Non-pigmented ciliary epithelial cell (primary cell): ENCODE measurements at places on chromosomes 4 and X.

- DNase-seq, result no peak
These were observed 677 bp upstream of the CENPC start for GRCh38 chr4:67546004-67546356.

- no peak for DNase-seq
These were observed 55.4 kb upstream of the RASGEF1B start for GRCh38 chr4:81527115-81527514.

- DNase-seq, result no peak
These were observed 104.5 kb downstream of the UBE2NL start for GRCh38 chrX:143988356-143988755.

DNA sequence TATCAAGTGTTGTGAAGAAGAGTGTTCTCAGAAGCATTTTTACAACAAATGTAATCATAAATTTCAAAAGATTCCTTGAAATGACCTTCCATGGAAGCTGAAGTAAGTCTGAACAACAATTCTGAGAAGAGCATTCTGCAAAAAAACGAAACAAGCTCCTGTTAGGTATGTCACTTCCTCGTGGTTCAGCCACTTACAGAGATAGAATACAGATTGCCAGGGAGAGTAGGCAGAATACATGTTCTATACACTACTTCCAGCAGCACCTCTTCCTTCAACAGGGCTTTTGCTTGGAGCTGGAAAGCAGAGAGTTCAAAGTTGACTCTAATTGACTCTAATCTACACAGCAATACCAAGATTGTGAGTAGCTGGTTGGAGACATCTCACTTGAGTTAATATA is 274.5 kb downstream of the ADGRA3 start:
- DNase-seq, result no peak

DNA sequence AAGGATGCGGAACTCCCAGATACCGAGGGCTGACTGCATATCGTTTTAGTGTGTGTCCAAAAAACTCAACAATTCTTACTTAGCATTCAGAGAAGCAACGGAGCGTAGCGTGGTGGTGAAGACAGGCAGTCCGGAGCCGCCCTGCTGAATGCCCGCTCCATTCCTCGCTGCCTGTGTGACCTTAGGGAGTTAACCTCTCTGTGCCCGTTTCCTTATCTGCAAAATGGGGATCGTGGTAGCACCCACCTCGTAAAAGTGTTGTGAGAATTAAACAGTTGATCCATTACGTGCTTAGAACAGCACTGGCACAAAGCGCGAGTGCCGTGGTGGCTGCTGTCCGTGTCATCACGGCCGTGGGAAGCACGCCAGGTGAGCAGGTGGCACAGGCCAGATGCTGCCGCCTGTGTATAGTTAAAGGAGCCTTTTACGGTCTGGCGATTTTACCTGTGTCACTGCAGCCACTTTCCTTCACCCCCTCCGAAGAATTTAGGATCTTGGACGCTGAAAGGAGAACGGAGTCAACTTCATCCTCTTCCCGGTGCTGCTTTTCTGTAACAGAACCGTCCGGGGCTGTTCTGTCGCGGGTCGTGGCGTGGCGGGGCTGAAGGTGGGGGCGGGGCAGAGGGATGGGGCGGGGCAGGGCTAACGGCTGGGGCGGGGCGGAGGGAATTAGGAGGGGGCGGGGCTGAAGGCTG is 885 bp downstream of the CCDC110 start:
- DNase-seq, result no peak

- DNase-seq, result no peak
These were observed 50.8 kb upstream of the NPFFR2 start for GRCh38 chr4:71980976-71981375.
